ENCODE measurements at places on chromosomes 7 and 10.

GRCh38 chr7:130789436-130789835, 55.4 kb upstream of the KLF14 start:
- DNase-seq: no peak

DNA sequence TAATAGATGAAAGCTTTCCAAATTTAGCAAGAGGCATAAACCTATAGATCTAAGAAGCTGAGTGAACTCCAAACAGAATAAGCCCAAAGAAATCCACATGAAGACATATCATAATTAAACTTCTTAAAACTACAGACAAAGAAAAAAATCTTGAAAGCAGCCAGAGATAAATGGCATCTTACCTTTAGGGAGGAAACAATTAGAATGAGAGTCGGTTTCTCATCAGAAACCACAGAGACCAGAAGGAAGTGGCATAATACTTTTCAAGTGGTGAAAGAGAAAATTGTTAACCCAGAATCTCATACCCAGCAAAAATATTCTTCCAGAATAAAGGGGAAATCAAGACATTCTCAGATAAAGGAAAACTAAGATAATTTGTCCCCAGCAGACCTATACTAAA, 98.9 kb upstream of the NANOS1 start:
- no peak for DNase-seq

GRCh38 chr7:87218796-87219544, 562 bp downstream of the TMEM243 start:
- peak; percentile 50 for DNase-seq

DNA sequence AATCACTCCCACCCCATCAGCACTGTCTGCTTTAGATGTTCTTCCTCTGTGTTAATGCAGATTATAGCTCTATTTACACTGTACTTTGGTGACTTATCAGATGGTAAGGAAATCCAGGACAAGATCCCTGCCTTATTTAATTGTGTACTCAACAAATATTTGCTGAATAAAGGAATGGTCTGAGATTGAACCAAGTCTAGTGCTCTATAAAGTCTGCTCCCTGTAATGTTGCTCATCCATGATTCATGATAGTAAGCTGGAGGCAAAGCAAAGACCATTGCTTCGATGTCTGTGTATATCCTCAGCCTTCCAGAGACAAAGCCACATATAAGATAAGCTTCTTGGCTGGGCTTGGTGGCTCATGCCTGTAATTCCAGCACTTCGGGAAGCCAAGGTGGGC, 33.5 kb downstream of the PLCE1 start:
- no peak for DNase-seq

DNA sequence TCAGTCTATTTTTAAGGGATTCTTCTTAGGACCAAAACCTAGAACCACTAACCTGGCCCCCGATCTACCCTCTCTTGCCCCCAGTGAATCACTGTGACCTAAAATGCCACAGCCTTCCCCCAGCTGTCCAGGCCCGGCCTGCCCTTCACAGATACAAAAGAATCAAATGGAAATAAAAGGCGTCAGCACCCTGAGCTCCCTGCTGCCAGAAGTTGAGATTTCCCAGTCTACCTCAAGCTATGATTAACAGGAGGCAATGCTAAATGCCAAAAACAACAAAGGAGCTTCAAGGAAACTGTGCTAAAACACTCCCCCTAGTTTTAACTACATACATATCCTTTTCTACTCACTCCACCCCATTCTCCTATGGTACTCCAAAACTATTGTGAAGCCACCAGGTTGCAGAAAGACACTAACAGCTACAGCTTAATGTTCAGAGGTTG, 67.8 kb downstream of the GSAP start:
- DNase-seq: no peak

DNA sequence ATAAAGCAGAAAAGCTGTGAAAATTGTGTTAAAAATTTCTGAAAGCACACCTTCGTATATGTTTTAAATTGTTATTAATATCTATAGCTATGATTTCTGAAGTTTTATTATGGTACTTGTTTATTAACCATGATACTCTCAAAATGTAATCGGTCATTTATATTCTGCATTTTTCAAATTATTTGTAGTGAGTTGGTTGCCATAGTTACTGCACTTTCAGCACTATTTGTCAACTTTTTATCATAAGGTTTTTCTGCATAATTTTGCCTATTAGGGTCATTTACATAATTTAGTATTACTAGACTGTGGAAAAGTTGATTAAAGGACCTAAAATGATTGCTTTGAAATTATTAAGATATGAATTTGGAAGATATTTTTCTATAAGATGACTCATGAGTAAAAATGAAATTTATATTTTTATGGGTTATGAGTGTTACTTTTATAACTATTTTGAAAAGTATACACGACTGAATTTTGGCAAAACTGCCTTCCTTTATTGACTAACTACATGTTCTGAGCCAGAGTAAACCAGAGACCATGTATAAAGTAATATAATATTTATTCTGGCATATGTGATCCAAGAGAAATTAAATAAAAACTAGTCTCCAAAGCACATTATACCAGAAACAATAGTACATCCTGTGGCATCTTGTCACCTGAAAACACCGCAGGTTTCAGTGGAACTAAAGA, 7.9 kb upstream of the AGR2 start:
- DNase-seq: no peak

- no peak for DNase-seq
Observed at GRCh38 chr10:92125144-92125543, 165.7 kb downstream of the CPEB3 start.

DNA sequence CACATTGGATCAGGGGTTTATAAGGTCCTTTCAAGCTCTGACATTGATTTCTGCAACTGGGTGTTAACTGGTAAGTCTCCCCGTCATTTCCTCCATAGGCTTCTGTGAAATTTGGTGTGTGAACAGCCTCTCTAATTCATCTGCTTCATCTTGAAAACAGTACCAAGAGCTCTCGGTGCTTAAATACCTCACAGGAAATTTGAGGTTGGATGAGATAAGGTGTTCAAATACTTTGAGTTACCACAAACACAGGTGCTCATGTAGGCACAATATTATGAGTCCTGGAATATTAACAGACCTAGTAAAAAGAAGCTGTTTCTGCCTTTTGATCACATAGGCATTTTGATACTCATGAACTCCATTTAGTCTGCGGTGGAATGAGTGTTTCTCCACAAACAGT, 85.2 kb downstream of the RTKN2 start:
- DNase-seq: peak; percentile 81

DNA sequence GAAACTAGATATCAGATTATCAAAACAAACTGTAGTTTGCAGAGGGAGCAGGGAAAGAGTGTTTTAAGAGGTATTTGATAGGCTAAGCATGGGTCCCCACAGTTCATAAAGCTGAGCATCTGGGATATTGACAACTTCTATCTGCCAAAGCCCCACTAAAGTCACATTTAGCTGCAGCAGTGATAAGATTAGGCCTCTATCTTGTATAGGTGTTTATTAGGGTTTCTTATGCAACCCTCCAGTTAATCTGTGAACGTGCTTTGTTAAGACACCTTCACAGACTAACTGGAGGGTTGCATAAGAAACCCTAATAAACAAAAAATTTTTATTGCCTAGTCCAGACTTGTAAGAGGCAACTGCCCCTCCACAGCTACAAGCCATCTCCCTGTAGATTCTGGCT, 78.0 kb downstream of the CYP51A1 start:
- no peak for DNase-seq

- no peak for DNase-seq
Observed at GRCh38 chr7:94561841-94562514, 52.4 kb downstream of the CASD1 start.

GRCh38 chr7:69608049-69608448, 9.8 kb downstream of the AUTS2 start:
- DNase-seq: no peak

- peak; percentile 58 for DNase-seq
Observed at GRCh38 chr7:142482891-142483658, 225.2 kb upstream of the PRSS58 start.

- no peak for DNase-seq
Observed at GRCh38 chr10:29575098-29575455, 59.7 kb downstream of the SVIL start.

DNA sequence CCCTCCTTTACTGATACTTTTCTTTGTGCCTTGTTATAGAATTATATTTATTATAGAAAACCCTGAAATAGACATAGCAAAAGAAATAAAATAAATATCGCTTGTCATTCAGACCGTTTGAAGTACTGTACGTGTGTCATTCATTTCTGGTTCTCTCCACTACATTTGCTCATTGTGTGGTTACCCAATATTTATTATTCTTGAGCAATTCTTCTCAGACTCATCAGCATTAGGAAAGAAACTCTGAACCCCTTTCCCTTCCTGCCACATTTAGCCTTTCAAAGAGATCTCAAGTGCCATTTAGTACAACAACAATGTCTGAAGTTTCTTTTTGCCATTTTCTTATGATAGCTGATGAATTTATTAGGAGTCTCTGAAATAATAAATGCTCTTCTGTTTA, 154.1 kb downstream of the KIAA1217 start:
- DNase-seq: no peak

DNA sequence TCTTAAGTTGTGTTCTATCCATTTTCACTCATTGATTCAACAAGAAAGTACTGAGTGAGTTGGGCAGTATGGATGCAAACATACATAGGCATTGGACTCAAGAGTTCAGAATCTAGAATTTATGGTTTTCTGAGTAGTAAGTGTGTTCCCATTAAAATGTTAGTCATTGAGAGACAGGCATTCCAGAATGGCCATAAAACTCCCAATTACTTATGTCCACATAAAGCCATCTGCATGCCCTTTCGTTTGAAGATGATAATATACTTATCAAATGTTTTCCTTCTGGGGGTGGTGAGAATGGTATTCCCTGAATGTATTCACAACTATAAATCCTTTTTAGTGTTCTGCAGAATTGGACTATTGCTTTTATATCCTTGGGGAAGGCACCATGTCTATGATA, 131.6 kb downstream of the CD36 start:
- no peak for DNase-seq

GRCh38 chr10:59908808-59909143, 2.4 kb upstream of the CCDC6 start:
- no peak for DNase-seq

- no peak for DNase-seq
Observed at GRCh38 chr10:113788604-113789083, 37.2 kb downstream of the PLEKHS1 start.

DNA sequence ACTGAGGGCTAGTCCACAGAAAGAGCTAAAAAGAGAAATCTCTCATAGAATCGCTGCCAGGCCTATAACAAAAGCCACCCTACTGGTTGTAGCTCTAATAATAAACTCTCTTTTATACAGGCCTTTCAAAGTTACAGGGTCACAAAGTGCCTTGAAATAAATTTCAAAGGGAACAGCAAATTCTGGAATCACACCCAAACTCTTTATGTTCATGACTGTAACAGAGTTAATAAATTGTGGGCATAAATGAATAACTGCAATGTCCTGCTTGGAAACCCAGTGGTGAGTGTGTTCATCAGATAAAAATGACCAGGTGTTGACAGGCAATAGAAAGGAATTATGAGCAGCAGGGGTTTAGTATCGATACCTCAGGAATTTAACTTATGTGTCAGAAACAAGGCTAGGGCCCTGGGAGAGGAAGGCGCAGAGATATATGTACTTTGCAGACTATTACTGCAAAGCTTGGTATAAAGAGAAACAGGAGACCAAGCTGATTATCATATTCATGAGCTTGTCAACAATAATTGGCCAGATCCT, 9.3 kb downstream of the CDC14C start:
- DNase-seq: no peak

- no peak for DNase-seq
Observed at GRCh38 chr7:7519528-7519927, 16.1 kb downstream of the COL28A1 start.

DNA sequence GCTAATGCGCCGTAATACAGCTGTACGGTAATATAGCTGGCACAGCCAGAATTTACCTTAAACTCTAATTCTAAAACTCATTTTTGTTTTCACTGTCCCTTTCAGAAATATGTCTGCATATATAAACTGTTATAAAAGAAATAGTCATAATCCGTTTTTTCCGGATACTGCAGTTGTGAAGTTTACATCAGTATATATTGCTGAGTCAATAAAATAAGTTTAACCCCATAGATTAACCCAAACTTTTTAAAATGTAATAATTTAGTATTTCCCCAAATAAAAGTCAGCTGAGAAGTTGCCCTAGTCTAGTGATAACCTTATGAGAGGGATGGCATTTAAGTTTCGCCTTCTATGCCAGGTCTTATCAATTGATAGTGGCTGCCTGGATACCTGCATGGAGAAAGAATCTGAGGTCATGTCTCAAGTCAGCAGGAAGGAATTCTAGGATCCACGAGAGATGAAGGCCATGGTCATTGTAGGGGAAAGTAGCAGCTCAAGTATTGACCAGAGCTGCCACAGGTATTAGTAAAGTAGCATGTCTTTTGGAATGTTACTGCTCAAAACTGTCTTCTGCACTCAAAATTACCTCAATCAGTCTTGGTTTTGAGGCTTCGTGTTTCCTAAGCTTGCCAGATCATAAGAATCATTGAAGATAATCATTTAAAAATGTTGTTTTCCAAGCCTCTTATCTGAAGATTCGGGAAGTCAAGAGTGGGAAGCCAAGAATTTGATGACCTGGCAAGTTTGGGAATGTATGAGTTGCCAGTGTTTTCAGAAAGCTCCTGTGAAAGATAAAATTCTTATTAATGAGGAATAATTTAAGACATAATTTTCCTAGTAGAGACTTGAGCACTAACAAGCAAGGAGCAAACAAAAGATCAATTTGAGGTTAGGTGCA, 10.8 kb downstream of the PRPS1L1 start:
- no peak for DNase-seq

DNA sequence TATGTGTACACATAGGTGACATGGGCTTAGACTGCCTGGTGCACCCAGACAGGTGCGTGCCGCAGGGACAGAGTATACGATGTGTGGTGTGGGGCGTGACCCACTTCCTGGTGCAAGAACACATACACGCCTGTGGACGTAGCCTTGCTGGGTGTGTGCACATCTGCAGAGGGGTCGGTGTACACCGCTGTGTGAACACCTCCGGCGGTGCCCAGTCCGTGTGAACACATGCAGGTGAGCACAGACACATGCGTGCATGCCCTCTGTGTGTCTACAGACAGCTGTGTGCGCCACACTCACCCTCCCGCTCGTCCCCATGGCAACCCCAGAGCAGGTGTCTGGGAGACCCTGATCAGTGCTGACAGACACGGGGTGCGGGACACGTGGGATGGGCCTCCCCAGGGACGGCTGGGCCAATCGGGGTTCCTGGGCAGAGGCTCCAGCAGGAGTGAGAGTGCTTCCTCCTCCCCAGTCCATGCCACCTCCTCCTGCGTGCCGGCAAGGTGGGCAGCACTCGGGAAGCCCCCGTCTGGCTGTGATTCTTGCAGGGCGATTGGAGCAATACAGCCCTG, 23.4 kb downstream of the ELFN1 start:
- no peak for DNase-seq

GRCh38 chr7:139594911-139595476, 71.5 kb downstream of the CLEC2L start:
- no peak for DNase-seq

Measured in CD4-positive, alpha-beta T cell treated with Interleukin-1 beta for 1 hour (primary cell).